Activated CD8-positive, alpha-beta T cell treated with anti-CD3 and anti-CD28 coated beads for 36 hours (primary cell): ENCODE measurements at places on chromosomes 5 and 9. TPM values are rescaled to one million over a fixed set of nuclear protein-coding genes. Genes with fewer than 3 reads are reported as not detected.

Gene MYMK
- not detected for total RNA-seq

Gene SLC6A19
- not detected for total RNA-seq

Gene C5
- 1.9 TPM for total RNA-seq

Gene PGGT1B
- total RNA-seq, result 38.3 TPM

Gene OCLN
- total RNA-seq, result 0.56 TPM

Gene DNM1
- 0.36 TPM for total RNA-seq

Gene FAM240B
- not detected for total RNA-seq

Gene MOB3B
- 0.67 TPM for total RNA-seq

Gene DMRTA1
- not detected for total RNA-seq

Gene TIMD4
- 0.83 TPM for total RNA-seq

- DNase-seq, result no peak
Measured at GRCh38 chr9:134179595-134179917, 15.2 kb upstream of the RNU6ATAC start.

DNA sequence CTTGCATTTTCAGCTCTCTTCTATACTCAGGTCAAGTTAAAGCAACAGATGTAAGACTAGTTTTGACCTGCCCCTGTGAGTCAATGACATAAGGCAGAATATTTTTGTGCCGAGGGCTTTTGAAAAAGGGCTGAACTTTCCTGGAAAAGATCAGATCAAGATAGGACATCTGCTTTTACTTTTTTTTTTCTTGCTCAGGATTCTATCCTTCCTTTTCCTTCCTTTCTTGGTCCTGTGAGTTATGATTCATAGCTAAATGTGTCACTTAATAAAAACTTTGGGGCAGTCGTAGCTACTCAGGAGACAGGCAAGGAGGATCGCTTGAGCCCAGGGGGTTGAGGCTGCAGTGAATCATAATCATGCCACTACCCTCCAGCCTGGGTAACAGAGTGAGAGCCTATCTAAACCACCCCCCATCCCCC lies 84.3 kb upstream of the BRINP1 start:
- DNase-seq, result no peak

- DNase-seq, result no peak
Measured at GRCh38 chr9:108722396-108722795, 133.4 kb downstream of the ACTL7B start.

- DNase-seq, result no peak
Measured at GRCh38 chr9:88464851-88465250, 70.1 kb upstream of the NXNL2 start.

DNA sequence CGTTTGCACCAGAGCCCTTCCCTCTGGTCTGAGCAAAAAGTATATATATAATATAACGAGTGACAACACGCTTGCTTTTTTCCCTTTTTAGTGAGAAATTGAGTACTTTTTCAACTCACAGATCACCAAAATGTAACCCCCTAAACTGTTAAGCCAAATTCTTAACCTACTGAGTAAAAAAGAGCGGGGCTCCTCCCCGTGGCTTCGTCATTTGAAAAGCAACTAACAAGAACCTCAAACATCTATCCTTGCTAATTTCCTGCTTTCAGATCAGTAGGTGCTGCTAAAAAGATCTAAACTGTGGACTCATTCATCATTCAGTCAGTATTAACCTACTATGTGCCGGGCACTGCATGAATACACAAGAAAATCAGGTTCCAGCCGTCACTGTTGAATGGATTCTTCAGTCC lies 1.0 kb upstream of the PTBP3 start:
- peak; percentile 84 for DNase-seq

DNA sequence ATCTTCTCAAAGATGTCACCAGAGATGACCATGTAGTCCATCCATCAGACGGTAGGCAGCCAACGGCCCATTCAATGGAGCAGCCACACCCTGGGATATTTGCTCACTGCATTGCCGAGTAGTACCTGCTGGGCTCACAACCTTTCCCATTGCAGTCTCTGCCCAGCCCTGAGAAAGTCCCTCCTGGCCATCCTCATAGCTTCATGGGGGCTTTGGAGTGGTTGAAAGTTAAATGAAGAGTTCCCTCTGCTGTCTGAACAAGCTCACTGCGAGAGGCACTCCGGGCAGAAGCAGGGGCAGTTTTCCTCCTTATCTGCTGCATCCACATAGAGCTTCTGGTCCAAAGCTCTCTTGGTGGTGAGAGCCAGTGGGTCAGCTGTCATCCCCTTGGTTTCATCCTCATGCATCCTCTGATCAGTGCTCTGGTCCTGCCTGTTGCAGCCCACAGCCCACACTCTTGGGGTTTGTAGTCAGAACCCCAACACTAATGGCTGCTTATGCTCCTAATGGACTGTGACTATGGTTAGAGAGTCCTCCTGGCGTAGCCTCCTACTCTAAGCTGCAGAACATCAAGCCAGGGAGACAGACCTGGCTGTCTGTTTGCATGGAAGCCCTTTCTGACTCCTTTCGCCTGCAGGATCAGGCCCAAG lies 23.3 kb downstream of the TNFSF8 start:
- peak; percentile 48 for DNase-seq

- no peak for DNase-seq
Measured at GRCh38 chr5:10709409-10709808, 51.6 kb downstream of the DAP start.

- no peak for DNase-seq
Measured at GRCh38 chr5:130496215-130496614, 592.0 kb downstream of the CHSY3 start.

DNA sequence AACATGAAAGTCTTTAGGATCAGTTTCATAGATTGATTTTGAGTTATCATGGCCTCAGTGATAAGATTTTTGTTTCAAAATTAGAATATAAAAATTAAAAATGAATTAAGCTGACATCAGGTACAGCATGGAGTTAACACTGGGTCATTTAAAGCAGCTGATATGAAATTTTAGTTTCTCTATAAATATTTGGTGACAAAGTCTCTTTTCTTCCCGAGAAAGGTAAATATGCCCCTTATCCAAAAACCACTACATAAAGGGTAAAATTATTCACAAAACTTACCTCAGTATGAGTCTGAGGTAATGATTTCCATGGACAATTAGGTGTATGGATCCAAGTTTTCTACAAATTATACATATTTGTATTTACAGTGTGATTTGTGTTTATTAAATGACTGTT lies 121.5 kb upstream of the PJA2 start:
- DNase-seq, result no peak

DNA sequence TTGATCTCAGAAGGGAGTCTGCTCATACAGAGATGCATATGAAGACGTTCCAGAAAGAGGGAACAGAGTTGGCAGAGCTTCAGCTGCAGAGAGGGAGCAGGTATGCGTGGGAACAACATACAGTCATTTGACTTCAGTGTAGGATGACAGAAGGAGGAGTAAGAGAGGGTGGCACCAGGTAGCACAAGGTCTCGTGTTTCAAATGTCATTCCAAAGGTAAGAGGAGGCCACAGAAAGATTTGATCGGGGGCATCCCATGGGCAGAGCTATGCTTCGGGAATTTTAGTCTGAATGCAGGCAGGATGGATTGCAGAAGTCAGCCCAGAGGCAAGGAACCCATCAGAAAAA lies 367.1 kb downstream of the CDK5RAP2 start:
- no peak for DNase-seq

- DNase-seq, result peak; percentile 11
Measured at GRCh38 chr5:169850409-169850808, 129.9 kb downstream of the INSYN2B start.

DNA sequence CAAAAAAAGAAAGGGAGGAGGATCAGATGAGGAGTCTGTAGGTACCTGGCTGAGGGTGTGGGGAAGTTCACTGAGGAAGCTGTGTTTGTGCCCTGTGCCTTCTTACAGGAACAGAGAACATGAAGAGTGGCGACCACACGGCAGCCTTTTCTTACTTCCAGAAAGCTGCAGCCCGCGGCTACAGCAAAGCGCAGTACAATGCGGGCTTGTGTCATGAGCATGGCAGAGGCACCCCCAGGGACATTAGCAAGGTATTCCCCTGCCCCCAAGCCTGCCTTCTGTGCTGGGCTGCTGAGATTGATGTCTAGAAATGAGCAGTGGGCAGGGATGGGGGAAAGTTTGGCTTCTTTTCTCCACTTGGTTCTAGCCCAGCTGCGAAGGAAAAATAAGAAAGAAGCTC lies 9.5 kb downstream of the DELE1 start:
- DNase-seq, result no peak

- DNase-seq, result no peak
Measured at GRCh38 chr9:93963969-93964368, 8.8 kb upstream of the BARX1 start.

DNA sequence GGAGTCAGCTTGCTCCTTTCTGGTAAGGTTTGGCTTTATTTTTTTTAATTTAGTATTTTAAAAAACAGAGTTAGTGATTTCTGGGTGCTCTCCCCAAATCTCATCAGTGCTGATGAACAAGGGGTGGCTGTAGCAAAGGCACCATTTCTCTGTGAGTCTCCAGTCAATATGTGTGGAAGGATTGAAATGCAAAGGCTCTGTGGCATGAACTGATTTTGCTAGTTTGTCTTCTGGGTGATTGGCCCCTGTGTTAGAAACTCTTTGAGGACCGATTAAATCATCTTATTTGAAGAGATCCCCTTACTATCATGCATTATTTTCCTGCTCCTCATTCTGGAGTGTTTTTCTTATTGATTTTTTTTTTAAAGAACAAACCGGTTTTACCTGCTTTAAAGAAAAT lies 596 bp downstream of the TEK start:
- DNase-seq, result no peak

GRCh38 chr5:180464603-180464970 lies 29.6 kb upstream of the CNOT6 start:
- DNase-seq, result no peak

DNA sequence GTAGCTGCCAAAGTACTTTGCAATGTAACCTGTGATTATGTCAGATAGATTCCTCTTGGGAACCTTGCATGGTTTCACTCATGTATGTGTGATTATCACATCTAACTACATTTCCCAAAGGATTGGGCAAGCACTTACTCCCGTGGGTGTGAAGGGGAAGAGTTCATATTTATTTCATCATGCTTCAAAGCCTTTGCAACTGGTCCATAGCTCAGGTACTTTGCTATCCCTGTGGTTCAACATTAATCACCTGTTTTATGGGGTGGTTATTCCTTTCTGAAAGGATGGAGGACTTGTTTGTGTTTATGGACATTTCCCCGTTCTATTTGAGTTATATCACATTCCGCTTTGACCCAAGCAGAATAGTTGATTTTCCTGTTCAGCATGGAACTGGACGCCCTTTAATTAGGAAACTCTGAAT lies 13.6 kb upstream of the ERMP1 start:
- no peak for DNase-seq
